Renal pelvis (tissue), 12 donors: ENCODE measurements at places on chromosomes 2 and 18.

DNA sequence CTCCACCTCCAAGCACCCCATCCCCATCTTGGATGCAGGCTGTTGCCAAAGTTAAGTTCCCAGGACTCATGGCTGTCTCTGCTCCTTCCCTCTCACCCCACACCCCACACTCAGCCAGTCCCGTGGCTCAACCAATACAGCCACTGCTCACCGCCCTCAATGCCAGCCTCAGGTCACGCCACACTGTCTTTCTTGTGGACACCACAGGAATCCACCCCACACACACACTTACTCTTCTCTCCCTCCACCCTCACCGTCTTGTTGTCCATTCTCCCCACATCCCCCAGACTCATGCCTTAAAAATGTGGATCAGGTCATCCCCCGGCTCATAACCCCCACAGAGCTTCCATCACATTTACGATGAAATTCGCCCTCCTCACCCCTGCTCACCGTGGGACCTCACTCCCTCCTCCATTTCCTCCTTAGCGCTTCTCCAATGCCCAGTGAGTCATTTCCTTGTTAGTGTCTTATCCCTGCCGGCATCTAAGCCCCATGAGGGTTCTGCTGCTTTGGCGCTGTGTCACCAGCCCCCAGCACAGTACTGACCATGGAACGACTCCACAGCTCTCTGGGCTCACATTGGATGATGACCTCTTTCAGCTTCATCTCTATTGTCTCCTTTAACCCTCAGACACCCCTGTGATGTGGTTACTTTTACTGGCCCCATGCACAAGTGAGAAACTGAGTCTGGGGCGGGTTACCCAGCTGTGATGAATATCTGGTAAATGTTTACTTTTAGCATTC lies 13.8 kb downstream of the MLPH start:
- no peak for DNase-seq

GRCh38 chr2:121944072-121944831 lies 188.8 kb downstream of the TSN start:
- no peak for DNase-seq

DNA sequence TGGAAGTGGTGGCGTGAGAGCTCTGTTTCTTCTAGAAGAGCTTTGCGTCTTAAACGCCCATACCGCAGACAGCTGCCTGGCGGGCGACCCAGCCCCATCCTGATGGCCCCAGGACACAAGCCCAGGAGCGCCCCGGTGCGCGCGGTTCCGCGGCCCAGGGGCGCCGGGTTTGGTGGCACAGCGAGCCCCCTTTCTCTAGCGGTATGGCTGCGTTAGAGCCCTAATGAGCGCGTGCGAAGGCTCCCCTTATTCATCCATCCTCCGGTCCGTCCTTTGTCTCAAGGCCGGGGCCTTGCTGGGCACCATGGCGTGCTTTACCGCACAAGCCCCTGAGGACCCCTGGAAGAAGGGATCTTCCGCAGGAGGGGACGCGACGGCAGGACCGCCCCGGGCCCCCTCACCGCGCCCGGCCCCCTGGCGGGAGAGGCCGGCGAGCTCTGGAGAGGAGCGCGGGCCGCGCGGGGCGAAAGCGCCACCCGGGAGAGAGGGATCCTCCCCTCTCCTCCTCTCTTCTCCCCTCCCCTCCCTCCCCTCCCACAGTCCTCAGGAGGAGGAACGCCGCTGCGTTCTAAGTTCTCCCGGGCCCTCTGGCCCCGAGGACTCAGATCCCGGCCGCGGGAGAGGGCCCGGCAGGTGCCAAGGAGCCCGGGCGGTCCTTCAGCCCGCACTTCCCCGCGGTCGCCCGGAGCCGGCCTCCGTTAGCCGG lies 626 bp upstream of the SLC1A4 start:
- peak; percentile 77 for DNase-seq

GRCh38 chr2:174142290-174142689 lies 106.0 kb downstream of the OLA1 start:
- no peak for DNase-seq

GRCh38 chr2:26811261-26811660 lies 25.4 kb downstream of the CENPA start:
- DNase-seq: no peak

GRCh38 chr2:239315308-239315707 lies 85.5 kb downstream of the HDAC4 start:
- DNase-seq: no peak

GRCh38 chr2:50051374-50051773 lies 897.1 kb upstream of the FSHR start:
- no peak for DNase-seq

- DNase-seq: no peak
Measured at GRCh38 chr2:164302786-164303185, 318.5 kb downstream of the GRB14 start.

DNA sequence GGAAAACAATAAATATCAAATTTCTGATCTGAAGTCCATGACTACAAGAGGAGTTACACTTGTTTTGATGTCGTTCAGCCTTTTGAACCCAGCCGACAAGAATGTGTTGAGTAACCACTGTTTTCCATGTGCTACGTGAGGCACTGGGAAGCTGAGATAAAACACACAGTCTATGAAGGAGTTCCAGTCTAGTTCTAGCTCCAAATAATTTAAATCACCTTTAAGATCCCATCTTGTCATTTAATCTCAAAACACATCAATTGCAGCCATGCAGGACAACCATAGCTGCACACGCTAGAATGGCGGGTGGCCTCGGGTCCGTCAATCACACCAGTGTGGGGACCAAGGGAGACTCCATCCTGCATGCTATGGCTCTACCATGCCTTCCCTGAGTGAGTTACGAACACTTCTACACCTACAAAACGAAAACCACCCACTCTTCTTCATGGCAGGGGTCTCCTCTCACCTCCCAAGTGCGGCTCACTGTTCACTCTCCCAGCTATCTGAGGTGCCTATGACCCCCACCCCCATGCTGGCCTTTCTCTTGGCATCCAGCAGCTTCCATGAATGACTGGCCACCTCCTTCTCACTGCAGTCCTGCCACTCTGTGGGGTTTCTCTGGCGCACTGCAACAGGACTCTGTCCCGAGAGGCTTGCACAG lies 3.8 kb downstream of the FHL2 start:
- DNase-seq: no peak

DNA sequence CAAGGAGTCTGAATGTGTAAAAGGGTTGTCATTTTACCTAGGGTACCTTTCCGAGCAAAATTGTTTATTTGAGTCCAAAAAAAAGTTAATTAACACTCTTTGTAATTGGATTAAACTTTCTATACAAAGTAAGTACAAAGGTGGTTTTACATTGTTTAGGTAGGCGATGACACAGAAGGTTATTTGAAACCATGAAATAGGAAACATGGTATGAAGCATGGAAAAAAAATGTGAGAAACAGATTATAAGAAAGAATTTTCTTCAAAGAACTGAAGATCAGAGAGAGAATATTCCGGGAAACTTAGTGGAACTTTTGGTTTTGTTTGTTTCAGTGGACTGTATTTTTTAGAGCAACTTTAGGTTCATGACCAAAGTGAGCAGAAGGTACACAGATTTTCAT lies 32.7 kb downstream of the CARF start:
- no peak for DNase-seq

- DNase-seq: no peak
Measured at GRCh38 chr18:21855432-21855831, 114.8 kb downstream of the MIB1 start.

DNA sequence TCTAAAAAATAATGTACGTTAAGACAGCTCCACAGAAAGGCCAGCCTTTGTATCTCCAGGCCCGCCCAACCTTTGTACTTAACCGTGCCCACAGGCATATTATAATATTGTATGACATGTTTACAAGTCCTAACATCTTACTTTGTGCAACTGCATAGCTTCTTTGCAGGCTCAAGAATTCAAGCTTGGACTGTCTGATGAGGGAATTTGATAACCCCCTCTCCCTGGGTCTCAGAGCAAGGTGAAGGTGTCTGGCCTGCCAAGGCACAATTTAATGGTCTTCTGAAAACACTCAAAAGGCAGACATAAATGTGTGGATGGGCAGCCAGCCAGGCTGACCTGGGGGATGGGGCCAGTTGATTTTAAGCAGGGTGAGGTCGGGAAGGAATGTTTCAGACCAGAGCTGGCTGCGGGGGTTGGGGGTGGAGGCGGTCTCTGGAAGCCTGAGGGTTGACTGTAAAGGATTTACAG lies 732.7 kb upstream of the FANCL start:
- DNase-seq: peak; percentile 14

DNA sequence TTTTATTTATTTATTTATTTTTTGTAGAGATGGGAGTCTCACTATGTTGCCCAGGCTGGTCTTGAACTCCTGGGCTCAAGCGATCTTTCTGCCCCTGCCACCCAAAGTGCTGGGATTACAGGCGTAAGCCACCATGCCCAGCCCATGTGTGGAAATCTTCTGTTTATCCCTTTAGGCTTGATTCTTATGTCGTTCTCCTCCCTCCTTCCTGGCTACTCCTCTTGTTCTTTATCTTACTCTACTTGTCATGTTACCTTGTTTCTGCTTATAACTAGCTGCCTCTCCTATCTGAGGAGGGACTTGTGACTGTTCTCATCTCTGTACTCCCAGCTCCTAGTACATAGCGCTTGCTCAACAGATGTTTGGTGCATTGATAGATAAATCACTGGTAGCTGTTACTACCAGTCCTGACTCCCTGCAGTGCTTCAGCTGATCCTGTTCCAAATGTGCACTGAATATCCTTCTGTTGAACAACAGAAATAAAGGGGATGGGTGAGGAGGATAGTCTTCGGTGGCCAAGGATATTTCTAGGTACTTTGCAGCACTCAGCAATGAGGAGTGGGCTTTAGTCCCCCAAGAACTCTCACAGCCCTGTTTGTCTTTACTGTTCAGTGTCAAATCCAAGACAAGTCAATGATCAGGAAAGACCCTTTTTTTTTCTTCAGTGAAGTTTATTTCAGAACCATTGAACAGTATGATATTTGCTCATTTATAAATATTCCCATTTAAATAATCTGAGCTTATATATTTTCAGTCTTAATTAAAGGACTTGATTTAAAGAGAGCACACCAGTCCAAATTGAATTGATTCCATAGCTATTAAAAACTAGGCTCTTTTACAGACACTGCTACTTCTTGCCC lies 7.2 kb downstream of the IL1B start:
- DNase-seq: no peak

GRCh38 chr2:212953170-212953920 lies 198.1 kb downstream of the IKZF2 start:
- no peak for DNase-seq

- DNase-seq: no peak
Measured at GRCh38 chr2:240713928-240714746, 22.5 kb downstream of the AQP12A start.

- no peak for DNase-seq
Measured at GRCh38 chr2:96159084-96159830, 14.0 kb upstream of the DUSP2 start.

GRCh38 chr18:27135504-27136207 lies 49.5 kb downstream of the CHST9 start:
- no peak for DNase-seq

DNA sequence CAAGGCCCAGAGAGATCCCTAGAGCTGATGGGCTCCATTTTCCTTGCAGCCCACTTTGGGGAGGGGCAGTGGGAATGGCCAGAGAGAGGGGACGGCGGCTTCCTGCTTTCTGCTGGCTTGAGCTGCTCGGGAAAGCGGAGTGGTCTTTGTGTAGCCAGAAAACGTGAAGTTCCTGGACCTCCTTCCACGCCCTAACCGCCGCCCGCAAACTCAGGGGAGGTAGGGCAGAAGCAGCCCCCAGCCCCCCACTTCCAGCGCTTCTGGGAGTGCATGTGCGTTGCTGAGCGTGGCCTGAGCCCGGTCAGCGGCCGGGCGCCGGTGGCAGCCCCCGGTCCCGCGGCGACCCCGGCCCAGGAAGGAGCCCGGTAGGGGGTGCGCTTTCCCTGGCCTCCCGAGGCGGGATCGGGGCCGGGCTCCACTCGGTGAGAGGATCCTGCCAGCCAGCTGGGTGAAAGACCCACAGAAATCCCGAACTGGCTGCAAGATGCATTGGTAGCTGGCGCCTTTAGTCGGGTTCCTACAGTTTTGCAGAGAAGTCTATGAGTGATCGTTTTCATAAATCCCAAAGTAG lies 25.3 kb upstream of the BOD1L2 start:
- DNase-seq: peak; percentile 1

DNA sequence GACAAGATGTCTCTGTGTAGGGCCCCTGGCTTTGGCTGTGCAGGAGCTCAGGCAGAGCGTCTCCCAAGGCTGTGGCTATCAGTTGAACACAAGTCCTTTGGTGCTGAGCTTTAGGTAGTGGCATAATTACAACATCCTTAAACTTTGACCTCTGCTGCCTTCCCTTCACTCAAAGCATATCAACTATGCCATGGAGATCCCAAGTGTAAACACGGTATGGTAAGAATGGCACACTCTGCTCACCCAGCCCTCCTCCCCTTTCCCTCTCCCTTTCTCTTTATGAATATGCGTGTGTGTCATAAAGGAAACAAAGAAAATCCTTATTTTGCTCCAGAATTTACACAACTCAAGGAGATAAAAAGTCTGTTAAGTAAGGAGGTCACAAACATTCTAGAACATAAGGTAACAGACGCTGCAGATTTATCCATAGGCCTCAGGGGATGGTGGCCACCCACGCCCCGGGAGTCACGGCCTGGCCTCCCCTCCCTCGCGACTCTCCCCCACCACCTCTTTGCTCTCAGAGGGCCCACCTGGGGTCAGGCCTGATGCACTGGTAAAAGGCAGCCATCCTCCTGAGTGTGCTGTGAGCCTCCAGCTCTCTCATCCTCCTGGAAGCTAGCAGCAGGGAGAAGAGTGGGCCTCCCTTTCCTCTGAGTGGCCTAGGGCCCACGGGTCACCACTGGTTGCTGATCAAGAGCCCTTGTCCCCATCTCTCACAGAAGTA lies 67.3 kb downstream of the CRACDL start:
- no peak for DNase-seq

GRCh38 chr2:37267685-37268084 lies 36.2 kb downstream of the NDUFAF7 start:
- DNase-seq: no peak

DNA sequence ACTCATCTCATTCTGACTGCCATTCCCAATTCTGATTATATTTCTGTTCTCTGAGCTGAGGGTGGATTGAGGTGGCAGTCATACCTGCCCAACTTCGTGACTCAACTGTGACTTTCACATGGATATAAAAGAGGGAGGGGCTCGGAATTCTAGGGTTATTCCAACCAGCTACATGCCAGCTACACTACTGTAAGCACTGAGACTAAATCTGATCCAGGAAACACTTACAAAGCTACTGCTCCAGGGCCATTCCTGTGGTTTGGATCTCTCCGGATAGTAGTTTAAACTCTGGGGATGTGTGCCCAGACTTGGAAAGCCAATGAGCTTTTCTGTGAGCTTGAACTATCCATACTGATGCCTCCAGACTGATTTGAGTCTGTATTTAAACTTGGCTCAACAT lies 7.9 kb downstream of the MAP2 start:
- no peak for DNase-seq

- no peak for DNase-seq
Measured at GRCh38 chr2:170578606-170579005, 136.5 kb upstream of the SP5 start.

DNA sequence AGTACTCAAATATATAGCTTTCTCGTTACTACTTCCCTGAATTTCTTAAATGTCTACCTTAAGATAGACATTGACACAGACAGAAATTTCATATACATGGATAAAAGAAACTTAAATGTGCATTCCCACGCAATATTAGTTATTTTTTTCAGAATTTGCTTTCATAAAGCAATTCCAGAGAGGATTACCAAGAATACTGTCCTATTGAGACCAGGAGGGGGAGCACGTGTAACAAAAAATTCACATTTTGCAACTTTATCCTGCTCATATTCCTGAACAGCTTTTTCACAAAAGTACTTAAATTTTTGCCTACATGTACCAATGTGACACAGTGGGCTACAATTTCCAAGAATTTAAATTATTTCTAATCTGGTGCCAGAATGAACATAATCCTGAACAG lies 30.7 kb upstream of the ERCC3 start:
- peak; percentile 34 for DNase-seq

GRCh38 chr2:188527141-188527540 lies 235.5 kb downstream of the GULP1 start:
- DNase-seq: no peak
